ENCODE measurements at places on chromosomes 5 and 9.

DNA sequence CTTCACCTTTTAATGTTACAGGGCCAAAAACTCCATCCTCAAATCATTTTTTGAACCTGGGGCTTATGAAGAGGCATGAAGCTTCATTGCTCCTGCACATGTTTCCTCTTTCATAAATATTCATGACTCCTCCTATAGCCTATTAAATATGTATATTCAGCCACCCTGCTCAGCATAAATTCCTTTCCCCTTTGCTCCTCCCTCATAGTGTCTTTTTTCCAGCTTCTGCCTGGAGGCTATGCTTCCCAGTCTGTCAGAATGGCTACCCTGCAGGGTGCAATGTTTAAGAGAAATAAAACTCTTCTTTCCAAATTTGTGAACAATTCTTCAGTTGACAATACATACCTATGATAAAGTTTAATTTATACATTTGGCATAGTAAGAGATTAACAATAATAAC lies 1082.9 kb upstream of the CDH18 start:
- H3K36me3 ChIP-seq, result no peaks in the 10 kb centered on the region
- no peaks in the 10 kb centered on the region for H3K4me1 ChIP-seq
- DNase-seq, result no peak
- H3K27ac ChIP-seq, result no peak overlapping the region

DNA sequence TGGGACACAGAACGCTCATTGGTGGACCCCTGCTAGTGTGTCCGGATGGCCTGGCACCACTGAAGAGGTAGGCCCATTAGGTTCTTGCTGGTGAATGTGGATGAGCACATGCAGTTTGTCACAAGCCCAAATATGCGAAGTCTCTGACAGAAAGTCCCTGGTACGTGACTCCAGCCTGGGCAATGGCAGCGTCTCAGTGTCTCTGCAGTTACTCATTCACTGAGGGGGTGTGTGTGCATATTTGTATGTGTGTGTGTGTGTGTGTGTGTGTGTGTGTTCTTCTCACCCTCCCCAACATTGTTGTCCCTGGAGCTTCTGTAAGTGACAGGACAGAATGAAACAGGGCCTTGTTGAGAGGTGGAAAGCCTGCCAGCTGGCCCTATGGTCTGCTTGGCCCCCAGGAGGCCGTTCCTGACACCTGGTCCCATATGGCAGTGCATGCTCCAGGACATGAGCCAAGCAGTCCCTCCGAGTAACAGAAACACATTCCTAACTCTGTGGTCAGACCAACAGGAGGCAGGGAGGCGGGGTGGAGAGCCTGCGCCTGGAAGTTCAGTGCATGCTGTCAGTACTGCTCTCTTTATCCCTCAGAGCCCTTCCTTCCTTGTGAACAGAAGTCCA lies 169.9 kb downstream of the SLC28A3 start:
- no peaks in the 10 kb centered on the region for H3K27me3 ChIP-seq
- H3K36me3 ChIP-seq, result no peaks in the 10 kb centered on the region
- no peak for DNase-seq
- no peak overlapping the region for H3K4me3 ChIP-seq

DNA sequence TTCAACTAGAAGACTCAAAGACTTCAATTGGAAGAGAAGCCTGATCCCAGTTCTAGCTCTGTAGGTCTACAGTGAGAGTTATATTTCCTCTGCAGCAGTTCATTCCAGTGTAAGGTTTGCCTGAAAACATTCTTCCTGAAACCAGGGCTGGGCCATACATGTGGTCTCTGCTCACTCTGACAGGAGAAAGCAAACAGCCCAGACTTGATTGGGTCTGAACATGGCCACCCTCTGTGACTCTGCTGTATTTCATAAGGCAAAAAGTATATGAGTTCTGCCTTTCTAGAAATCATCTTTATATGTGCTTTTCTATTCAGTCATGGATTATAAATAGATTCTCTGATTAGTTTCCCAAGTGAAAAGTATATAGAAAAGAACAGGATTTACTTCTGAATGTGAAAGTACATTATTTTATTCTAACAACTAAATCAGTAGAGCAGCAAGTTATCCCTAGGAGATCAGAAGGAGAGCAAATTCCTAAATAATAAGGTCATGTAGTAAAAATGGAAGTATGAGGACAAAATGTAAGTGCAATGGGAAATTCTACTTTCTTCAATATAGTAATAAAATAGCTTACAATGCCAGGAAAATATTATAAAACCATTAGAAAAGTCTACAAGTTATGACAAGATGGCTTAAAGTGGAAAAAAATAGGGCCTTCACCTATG lies 144.3 kb downstream of the EFNA5 start:
- no peaks in the 10 kb centered on the region for H3K36me3 ChIP-seq
- no peak overlapping the region for H3K27ac ChIP-seq
- H3K4me3 ChIP-seq, result no peak overlapping the region
- no peak for DNase-seq
- no peaks in the 10 kb centered on the region for H3K4me1 ChIP-seq

- no peak overlapping the region for H3K4me3 ChIP-seq
- no peak overlapping the region for H3K27ac ChIP-seq
- peaks cover 10% of the 10 kb centered on the region for H3K4me1 ChIP-seq
- no peak for DNase-seq
These were observed 10.6 kb downstream of the FSD1L start for GRCh38 chr9:105458404-105458803.

DNA sequence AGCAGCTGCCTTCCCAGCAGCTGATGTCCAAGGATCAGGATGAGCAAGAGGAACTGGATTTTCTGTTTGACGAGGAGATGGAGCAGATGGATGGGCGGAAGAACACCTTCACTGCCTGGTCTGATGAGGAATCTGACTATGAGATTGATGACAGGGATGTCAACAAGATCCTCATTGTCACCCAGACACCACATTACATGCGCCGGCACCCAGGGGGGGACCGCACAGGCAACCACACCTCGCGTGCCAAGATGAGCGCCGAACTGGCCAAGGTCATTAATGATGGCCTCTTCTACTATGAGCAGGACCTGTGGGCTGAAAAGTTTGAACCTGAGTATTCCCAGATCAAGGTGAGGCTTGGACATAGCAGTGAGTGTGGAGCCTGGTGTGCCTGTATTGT lies 46.9 kb downstream of the LARP1 start:
- H3K27ac ChIP-seq, result no peak overlapping the region
- DNase-seq, result no peak
- H3K4me3 ChIP-seq, result no peak overlapping the region
- no peaks in the 10 kb centered on the region for H3K27me3 ChIP-seq
- no peaks in the 10 kb centered on the region for H3K4me1 ChIP-seq

DNA sequence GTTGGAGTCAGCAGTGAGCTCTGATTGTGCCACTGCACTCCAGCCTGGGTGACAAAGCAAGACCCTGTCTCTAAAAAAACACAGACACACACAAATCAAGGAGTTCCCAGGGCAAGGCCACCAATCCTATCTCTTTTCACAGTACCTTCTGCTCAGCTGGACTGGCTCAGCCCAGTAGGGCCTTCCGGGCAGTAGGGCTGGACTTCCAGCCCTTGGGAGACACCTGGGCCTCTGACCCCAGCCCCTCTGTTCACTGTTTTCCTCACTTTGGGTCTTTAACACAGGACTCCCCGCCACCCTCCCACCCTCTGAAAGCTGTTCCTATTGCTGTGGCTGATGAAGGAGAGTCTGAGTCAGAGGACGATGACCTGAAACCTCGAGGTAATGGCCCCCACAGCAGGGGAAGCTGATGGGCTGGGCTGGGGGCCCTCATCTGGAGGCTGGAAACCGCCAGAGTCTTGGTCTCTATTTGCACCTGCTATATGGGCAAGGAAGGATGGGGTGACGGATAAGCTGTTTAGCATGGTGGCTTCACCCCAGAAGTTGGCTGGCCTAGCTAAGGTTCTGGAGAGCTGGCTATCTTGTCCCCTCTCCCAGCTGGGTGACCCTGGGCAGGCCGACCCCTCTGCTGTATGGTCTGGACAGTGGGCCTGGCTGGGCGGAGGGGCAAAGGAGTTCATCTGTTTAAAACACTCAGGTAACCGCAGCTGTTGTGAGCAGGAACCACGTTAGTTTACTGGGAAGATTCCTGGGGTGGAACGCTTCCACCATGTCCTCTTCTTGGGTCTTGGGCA lies 25.6 kb downstream of the USP20 start:
- no peaks in the 10 kb centered on the region for H3K27me3 ChIP-seq
- DNase-seq, result no peak
- no peak overlapping the region for H3K4me3 ChIP-seq
- H3K27ac ChIP-seq, result no peak overlapping the region
- no peaks in the 10 kb centered on the region for H3K36me3 ChIP-seq

DNA sequence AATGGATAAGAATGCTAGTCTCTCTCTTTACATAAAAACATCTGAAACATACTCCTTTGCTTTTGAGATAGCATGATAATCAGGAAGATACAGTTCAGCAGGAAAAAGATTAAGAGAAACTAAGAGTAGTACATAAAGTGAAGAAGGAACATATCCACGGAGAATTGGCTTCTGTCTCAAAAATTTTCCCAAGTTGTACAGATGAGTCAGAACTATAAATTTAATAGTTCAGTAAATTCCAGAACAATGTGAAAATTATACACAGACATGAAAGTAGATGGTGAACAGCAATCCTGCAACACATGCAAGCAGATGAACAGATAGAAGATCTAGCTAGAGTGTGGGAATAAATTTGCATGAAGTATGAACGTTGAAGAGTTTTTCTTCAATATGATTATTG lies 691.4 kb upstream of the RIOK2 start:
- H3K4me1 ChIP-seq, result no peaks in the 10 kb centered on the region
- H3K4me3 ChIP-seq, result no peak overlapping the region
- no peak for DNase-seq
- no peak overlapping the region for H3K27ac ChIP-seq

GRCh38 chr5:53972314-53972713 lies 338.1 kb downstream of the ARL15 start:
- H3K4me1 ChIP-seq, result no peaks in the 10 kb centered on the region
- no peak overlapping the region for H3K27ac ChIP-seq
- no peak overlapping the region for H3K4me3 ChIP-seq
- no peaks in the 10 kb centered on the region for H3K27me3 ChIP-seq
- no peak for DNase-seq

- no peak overlapping the region for H3K4me3 ChIP-seq
- no peaks in the 10 kb centered on the region for H3K27me3 ChIP-seq
- H3K27ac ChIP-seq, result no peak overlapping the region
- no peaks in the 10 kb centered on the region for H3K36me3 ChIP-seq
- DNase-seq, result no peak
These were observed 347.5 kb downstream of the SEMA5A start for GRCh38 chr5:9198394-9198793.

- no peaks in the 10 kb centered on the region for H3K27me3 ChIP-seq
- DNase-seq, result no peak
- H3K4me3 ChIP-seq, result no peak overlapping the region
- H3K4me1 ChIP-seq, result no peaks in the 10 kb centered on the region
- H3K36me3 ChIP-seq, result no peaks in the 10 kb centered on the region
These were observed 1649.8 kb downstream of the EFNA5 start for GRCh38 chr5:106020894-106021293.

DNA sequence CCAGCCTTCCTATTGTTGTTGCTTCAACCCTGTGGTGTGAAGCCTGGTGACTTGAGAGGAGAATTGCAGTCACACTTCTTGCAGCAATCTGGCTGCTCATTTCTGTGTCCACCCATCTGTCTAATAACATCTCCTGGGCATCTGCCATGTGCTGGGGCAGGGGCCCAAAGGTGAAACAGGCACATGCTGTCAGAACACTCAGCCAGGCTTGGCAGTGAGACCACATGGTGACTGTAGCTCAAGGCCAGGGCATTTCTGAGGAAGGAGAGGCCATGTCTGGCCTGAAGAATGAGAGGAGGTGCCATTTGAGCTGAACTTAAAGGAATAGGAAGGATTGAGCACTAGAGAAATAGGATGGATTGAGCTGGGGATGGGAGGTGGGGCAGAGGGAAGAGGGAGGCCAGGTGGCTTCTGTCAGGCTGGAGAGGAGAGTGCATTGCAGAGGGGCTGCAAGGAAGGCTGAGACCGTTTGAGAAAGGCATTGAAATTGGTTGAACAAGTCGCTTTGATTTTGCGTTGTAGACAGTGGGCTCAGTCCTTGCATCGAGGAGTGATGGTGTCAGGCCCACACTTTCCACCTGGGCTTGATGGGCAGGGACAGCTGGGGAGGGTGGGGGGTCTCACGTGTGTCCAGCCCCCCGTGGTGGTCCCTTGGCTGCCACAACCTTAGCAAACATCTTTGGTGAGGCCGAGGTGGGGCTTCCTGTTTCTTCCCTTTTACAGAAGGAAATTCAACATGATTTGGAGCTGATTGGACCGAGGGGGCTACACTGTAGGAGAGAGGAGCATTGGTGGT lies 222.4 kb downstream of the CACNA1B start:
- H3K27ac ChIP-seq, result no peak overlapping the region
- no peak for DNase-seq
- H3K27me3 ChIP-seq, result no peaks in the 10 kb centered on the region
- no peak overlapping the region for H3K4me3 ChIP-seq

- no peak overlapping the region for H3K27ac ChIP-seq
- H3K36me3 ChIP-seq, result peaks cover 65% of the 10 kb centered on the region
- no peak for DNase-seq
These were observed 31.7 kb downstream of the AP3S1 start for GRCh38 chr5:115873392-115873791.

All from Karpas-422 (cell line).